ENCODE measurements at places on chromosomes 2 and 18.

DNA sequence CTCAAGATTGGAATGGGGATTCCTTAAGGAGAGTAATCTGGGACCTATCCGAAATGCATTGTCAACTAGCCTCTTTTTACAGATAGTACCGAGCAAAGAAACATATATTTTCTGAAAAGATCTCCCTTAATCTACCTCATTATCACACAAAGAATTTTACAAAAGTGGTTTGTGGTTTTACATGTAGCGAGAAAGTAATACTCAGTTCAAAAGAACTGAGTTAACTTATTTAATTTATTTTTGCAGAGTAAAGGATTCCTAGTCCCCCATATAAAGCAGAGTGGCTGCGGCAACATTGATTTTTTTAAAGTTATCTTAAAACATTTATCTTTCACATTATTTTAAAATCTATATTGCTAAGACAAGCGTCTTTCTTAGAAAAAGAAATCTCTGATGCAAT is 15.9 kb upstream of the SOS1 start:
- DNase-seq: no peak

DNA sequence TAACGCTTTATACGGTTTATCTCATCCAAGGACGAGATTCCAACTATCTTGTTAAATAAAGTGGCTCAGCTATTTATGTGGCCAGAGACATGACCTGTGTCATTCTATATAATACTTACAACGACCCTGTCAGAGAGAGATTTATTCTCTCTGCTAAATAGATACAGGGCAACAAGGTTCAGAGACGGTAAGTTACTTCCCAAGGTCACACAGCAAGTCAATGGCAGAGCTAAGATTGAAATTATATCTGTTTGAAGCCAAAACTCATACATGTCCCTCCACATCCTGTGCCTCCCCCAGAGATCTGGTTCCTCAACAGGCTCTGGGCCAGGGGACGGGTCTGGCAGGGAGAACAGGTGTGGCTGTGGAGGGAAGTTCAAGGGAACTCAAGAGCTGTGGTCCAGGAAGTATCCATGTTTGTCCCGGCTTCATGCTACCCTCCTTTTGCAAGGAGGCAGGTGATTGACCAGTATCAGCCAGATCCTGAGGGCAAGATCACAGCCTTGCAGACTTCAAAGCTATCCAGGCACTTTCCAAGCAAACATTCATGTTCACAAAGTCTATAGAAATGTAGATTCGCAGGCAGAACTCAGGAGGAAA is 99.8 kb downstream of the CAPN13 start:
- DNase-seq: no peak

DNA sequence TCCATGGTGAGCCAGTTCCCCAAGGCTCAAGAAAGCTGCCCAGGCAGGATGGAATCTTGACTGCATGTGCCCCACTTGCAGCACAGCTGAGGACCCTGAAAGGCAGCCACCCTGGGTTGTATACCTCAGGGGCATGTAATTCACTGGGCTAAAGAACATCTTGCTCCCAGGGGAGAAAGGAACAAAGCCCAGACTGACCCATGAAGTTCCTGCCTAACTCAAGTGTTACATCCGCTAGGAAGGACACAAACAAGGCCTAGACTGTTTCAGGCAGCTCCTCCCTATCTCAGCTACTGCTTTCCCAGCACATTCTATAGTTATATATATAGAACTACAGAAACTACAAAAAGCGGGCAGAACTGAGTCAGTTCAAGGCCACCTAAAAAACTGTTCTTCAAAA is 69.0 kb downstream of the RBM43 start:
- no peak for DNase-seq

DNA sequence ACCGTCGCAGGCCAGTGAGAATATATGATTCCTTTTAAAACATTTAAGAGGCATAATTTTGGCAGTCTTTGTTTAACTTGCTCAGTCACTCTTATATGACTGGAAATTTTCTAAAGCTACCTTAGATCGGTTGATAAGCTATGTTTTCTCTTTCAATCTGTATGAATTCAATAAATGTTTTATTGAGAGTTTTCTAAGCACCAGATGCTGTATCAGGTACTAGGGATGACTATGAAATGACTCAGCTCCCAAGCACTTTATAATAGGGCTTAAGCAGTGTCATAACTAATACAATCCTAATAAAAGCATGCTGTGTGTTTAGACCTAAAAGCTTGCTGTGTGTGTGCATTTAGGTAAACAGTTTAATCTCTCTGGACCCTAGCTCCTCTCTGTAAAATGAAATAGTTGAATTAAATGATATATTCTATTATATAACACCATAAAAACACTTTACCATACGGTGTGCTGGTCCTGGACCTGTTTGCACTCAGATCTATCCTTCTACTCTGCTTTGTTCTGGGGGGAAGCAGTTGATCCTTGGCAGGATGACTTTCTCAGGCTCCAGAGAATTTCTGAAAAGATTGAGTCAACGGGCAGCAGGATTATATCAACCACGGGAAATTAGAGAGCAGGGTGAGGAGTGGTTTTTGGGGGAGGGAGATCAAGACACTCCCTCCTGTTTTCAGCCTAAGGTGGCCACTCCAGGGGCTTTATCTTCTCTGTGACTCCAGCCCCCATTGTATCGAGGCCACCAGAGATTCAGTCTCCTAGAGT is 26.1 kb upstream of the SLC38A11 start:
- DNase-seq: no peak

- DNase-seq: no peak
Observed at GRCh38 chr2:124201713-124202112, 176.6 kb downstream of the CNTNAP5 start.
